CD4-positive, alpha-beta T cell treated with Interleukin-21 for 1 hour (primary cell): ENCODE measurements at places on chromosomes 16 and 17.

DNA sequence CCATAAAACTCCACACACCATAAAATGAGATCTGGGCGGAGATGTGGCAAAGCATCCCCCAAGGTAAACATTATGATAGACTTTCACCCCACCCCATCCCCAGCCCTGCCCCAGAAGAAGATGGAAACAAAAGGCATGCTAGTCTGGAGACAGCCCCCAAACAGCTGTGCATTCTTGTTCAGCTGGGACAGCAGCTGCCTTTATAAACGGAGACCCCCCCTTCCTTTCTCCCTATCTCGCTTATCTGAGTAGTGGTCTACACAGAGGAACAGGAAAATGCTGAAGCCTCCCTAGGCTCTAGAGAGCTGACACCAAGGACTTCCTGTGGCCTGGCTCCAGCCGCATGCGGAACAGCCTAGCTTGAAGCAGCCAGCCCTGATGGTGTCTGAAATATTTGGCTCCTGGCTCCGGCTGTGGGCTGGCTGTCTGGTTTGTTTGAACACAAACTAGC lies 190.3 kb upstream of the ANKFN1 start:
- no peak for DNase-seq

DNA sequence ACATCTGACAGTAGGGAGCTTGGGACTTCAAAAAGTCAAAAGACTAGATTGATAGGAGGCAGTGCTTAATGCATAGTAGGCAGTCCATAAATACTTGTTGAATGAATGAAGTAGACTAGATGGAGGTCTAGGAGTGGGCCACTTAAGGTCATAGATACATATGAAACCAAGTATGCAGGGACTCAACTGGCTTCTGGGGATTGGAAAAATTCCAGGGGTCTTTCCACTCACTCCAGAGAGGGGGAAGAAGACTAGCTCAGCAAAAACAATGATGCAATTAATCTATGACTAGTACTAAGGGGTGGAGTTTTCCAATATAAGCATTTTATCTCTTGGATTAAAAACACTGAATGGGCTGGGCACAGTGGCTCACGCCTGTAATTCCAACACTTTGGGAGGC lies 298.3 kb upstream of the XYLT1 start:
- DNase-seq, result no peak

DNA sequence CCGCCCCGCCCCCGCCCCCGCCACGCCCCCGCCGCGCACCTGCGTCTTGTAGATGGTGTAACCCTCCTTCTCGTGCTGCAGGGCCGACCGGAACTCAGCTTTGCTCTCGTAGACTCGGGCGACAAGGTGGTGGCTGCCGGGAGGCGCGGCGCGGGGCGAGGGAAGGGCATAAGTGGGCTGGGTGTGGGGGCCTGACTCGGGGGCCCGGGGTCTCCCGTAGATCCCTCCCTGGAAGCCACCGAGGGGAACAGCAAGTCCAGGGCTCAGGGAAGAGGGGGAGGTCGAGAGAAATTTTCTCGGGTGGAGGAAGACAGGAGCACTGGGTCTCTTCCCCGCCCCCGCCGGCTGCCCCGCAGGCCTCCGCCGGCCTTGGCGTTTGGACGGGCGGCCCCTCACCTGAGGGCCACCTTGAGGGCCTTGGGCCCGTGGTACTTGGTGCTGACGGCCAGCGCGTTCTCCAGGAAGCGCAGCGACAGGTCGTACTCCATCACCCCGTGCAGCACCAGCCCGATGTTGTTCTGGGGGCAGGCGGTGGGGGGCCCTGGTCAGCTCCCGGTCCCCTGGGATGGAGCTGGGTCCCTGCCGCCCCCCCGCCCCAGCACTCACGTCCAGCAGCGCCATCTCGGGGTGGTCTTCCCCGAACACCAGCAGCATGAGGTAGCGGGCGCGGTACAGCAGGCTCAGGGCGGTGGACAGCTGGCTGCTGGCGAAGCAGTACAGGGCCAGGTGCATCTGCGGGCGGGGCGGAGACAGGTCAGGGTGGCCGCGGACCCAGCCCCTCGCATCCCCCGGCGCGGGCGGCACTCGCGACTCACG lies 19.4 kb downstream of the CLUH start:
- DNase-seq, result no peak

GRCh38 chr17:36921095-36921851 lies 16.0 kb upstream of the LHX1 start:
- no peak for DNase-seq

DNA sequence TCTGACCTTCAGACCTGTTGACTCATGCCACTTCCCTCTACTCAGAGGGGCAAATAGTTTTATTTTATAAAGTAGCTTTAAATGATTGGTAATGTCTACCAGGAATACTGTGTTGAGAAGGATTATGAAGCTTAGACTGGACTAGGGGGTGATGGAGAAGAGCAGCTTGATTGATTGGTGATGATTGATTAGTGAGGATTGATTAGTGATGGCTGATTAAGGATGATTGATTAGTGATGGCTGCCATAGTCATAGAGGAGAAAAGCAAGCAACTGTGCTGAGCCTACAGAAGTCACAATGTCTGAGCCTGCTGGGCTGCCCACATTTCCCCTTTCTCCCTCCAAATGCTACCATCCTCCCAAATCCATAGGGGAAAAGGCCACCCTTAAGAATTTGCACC lies 206.8 kb upstream of the SALL1 start:
- DNase-seq, result no peak

DNA sequence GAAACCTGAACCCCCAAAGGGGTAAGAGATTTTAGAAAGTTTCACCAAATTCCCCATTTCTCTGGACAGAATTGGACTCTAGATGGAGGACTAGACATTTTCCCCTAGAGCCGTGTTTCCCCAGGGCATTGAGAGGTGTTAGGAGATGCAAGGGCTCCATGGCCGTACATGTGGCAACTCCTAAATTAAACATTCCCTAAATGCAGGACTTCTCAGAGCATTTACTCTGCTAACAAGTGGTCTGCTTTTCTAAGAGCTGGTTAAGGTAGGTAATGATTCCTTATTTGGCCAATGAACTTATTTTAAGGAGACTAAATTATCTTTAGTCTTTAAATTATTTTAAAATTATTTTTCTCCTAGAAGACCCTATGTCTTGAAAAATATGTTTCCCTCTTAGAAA lies 200.9 kb downstream of the MSI2 start:
- DNase-seq, result no peak

DNA sequence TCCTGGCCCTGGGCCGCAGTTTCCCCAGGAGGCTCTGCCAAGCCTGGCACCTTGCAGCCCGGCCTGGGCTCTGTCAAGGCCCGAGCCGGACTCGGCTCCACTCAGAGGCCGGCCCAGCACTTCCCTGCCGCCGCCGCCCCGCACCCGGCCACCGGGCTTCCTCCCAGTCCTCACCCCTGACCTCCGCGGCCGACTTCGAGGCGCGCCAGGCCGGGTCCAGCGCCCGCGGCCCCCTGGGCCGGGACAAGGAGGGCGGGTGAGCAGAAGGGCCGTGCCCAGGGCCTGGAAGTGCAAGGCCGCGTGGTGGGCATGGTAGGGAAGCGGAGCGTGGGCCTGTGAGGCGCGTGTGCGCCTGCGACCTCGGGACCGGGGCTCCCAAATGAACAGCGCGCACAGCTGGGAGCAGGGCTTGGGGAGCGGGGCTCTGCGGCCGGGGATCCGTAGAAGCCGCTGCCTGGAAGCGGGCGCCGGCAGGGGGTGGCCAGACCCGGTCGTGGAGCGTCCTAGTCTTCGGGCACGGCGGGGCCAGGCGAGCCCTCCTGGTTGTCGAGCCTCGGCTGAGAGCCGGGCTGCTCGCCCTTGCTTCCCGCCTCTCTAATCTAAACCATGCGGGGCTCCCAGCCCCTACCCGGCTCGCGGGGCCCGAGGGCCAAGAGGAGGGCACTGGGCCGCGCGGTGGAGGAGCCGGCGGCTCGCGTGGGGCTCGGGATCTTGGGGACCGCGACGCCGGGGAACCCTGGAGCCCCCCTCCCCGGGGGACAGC lies 503 bp upstream of the TBX4 start:
- no peak for DNase-seq

DNA sequence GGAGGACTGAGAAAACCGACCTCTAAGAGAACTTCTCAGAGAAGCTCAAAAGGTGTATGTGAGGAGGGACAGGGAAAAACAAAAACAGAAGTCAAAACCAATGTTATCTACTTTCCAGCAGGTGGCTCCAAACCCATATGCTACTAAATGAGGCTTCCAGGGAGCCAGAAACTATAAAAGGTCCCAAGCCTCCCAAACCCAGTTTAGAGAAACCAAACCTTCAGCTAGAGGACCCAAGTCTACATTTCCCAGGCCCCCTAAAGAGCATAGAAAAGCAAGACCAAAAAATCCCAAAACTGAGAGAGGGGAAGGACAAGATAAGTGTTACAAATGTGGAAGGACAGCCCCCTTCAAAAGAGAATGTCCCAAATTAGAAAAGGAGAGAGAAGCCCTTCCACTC lies 3.7 kb downstream of the HPR start:
- peak; percentile 28 for DNase-seq

- DNase-seq, result no peak
Observed at GRCh38 chr16:68455631-68456030, 7.3 kb upstream of the SMPD3 start.

DNA sequence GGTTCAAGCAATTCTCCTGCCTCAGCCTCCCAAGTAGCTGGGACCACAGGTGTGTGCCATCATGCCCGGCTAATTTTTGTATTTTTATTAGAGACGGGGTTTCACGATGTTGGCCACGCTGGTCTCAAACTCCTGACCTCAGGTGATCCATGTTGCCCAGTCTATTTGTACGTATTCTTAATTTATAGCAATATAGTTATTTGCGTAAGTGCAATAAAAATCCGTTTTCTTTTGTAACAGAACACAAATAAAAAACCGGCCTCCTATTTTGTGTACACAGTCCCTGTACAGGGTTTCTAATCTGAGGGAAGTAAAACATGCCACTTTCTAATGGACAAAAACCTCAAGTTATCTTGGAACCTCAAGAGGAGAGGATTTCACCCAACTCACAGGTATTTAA lies 7.7 kb downstream of the RNPS1 start:
- DNase-seq, result no peak

DNA sequence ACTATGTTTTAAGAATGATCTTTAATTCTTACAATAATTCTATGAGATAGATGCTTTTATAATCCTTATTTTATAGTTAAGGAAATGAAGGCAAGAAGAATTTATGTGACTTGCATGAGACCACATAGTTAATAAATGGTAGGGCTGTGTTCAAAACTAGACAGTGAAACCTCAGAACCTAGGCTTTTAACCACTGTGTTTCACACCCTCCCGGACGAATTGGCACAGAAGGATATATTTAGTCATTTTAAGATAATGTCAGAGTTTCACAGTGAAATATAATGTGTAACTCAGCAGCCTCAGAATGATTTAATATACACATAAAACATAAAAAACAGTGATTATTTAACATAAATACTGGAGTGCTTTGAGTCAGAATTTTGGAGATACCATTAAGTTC lies 57.0 kb downstream of the NSRP1 start:
- DNase-seq, result peak; percentile 1

DNA sequence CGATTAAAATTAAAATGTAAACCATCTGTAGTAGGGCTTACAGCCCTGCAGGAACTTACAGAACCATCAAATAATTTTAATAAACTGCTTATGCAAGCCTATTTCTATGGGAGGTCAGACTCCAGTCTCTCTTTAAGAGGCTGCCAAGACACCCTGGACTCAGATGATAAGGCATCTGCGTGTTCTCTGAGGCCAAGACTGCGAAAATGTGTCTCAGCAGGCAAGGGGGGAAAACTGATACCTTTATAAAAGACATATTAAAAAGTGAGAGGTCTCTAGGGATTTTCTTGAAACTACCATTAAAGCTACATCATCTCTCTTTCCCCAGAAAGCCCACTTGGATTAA lies 32.2 kb downstream of the MPHOSPH6 start:
- no peak for DNase-seq

DNA sequence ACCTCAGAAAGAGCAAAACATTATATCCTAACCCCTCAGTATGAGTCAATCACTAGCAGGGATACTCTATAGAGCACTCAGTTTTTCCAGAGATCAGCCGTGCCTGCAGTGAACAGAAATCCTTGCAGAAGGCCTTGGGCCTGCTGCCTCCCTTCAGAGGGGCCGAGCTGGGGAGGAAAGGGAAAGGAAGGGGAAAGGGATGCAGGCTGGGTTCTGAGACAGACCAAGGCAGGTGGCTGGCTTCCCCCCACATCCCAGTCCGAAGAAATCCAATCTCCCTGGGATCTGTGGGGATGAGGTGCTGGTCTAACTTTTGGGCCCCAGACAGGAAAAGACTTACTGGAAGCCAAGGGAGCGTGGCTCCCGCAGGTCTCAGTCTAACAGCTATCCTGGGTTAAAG lies 25.3 kb downstream of the SRL start:
- DNase-seq, result no peak
